ENCODE measurements at places on chromosomes 12 and 14.

DNA sequence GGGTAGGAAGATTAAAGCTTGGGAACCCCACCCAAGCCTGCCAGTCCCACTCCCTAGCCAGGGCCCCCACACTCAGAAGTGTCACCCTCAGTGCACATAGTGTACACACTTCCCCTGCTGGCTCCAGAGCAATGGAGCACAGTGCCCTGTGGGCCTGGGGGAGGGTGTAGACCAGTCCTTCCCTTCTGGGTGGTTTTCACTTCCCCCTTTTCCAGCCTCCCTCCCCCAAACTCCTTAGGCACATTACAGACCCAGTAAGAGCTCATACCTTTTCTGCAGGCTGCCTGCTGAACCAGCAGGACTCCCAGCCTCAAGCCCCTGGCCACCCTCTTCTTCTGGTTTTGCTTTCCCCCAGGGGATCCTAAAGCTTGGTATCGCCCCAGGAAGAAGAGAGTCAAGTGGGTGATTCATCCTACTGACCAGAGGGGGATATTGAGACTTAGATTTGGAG, at the start of gene ZNF385A:
Gene ZNF385A (minus strand): TSS at position 143 of the 451 bp plus-strand sequence. CDS start 219 bp downstream, outside the sequence.
- DNase-seq, result peak; percentile 45

- no peak for DNase-seq
These were observed 244.4 kb downstream of the ZFP36L1 start for GRCh38 chr14:68548194-68549076.

- peak; percentile 86 for DNase-seq
These were observed 21.0 kb downstream of the SLC25A29 start for GRCh38 chr14:100285021-100285912.

DNA sequence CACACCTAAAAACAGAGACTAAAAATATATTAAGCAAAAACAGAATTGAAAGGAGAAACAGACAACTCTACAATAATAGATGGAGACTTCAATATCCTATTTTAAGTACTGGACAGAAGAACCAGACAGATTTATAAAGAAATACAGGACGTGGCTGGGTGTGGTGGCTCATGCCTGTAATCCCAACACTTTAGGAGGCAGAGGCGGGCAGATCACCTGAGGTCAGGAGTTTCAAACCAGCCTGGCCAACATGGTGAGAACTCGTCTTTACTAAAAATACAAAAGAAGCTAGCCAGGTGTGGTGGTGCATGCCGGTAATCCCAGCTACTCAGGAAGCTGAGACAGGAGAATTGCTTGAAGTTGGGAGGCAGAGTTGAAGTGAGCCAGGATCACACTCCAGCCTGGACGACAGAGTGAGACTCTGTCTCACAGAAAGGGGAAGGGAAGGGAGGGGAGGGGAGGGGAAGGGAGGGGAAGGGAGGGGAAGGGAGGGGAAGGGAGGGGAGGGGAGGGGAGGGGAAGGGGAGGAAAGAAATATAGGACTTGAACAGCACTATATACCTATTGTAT, 53.0 kb downstream of the CDK17 start:
- no peak for DNase-seq

- DNase-seq, result no peak
These were observed 24.0 kb upstream of the RIN3 start for GRCh38 chr14:92489394-92490238.

DNA sequence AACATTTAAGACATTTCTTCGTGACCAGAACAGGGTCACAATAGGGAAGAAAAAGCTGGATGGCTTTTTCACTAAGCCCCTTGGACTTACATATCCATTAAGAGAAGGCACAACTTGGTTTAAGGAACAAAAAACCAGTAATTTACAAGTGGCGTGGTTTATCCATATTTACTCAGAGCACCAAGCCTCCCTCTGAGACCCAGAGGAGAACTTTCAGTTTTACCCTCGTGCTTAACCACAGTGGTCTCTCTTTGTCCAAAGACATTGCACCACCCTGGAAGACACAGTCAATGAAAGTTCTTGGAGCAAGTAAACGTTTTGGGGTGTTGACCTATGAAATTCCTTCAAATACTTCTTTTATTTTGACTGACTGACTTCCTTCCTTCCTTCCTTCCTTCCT, 52.5 kb downstream of the SSPN start:
- no peak for DNase-seq
